ENCODE measurements at places on chromosomes 3 and 15.

- DNase-seq, result no peak
These were observed 344.7 kb upstream of the RBMS3 start for GRCh38 chr3:28936154-28936553.

DNA sequence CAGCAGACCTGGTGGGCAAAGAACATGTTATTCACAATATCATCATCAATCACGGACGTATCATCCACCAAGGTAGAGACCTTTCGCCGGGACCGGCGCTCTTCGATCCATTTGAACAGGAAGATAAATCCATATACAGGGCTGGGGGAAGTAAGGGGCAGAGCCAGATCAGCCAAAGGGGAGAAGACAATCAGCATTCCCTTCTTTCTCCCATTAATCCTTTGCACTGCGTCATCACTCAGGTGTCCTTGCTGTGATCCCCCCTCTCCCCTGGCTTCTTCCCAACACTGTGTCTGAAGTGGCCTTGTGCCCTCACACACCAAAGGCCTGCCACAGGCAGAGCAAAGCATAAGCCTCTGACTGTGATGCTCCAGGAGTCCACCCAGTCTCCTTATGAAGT is 36.4 kb downstream of the SEMA3G start:
- DNase-seq, result no peak

DNA sequence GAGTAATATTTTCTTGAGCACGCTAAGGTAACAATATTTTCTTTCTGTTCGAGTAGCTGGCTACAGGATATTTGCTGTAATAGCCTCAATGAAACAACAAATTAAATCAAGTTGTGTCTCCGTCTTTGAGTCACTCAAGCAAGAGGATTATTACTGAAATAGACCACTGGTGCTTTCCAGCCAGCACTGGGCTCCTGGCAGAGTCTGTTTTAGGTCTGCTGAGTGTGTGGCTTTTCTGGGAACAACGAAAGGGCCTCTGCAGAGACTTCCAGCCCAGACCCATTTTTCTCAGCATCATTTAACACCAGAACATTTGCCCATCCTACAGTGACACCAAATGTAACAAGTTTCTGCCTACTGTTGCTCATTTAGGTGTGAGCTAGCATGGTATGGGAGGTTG is 652.9 kb downstream of the MAGI1 start:
- DNase-seq, result no peak

DNA sequence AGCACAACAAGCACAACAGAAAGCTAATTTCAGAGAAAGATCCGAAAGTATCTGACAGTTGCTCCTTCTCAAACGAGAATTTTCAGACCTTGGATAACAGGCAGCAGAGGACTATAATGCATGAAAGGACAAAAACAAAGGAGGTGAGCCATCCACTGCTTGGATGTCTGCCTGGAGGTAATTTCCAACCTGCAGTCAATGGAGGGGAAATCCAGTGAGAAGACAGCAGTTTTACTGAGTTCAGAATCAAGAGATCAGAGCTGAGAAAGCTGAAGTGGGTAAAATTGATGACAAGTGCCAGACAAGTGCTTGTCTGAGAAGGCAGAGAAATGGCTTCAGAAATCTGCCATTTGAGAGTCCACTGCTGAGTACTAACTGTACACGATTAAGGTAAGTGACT is 22.1 kb downstream of the UBE3A start:
- no peak for DNase-seq

DNA sequence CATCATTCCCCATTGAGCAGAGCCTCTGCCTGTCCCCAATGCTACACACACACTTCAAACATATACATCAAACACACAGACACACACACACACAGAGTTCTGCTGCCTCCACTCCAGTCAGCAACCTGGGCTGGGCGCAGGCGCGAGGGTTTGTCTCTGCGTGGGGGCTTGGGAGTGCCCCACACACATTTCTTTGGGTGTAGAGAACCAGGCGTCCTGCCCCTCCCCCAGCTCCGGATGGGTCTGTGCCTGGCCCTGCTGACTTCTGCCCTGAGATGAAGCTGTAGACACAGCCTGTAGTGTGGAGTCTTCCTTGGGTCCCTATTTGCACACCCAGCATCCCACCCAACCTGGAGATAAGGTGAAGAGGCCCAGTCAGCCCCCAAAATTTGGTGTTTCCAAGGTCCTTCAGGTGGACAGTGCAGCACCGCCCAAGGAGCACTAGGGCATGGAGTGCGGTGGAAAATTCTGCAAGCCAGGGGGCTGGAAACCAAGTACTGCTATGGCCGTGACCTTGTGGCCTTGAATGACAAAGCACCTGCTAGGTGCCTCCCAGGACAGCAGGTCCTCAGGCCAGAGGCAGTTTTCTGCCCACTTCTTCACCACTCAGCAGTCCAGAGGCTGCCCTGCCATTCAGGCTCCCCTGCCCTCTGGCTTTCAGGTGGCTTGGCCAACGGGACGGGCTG is 26.8 kb downstream of the FBXW12 start:
- DNase-seq, result no peak

DNA sequence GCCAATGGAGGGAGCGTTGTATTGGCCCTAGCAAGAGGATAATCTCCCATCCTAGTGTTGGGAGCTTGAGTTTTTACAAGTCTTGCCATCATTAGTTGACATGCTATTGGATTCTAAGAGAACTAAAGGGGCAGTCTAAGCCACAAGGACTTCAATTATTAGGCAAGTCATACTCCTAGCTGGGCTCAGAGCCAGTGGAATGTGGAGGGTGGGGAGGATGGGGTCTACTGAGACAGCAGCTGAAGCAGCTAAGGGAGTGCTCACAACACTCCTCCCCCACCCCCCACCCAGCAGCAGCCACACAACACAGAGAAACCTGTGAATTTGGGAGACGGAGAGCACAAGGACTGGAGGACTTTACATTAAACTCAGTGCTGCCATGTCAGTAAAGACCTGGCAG is 27.9 kb downstream of the FRG2C start:
- no peak for DNase-seq

DNA sequence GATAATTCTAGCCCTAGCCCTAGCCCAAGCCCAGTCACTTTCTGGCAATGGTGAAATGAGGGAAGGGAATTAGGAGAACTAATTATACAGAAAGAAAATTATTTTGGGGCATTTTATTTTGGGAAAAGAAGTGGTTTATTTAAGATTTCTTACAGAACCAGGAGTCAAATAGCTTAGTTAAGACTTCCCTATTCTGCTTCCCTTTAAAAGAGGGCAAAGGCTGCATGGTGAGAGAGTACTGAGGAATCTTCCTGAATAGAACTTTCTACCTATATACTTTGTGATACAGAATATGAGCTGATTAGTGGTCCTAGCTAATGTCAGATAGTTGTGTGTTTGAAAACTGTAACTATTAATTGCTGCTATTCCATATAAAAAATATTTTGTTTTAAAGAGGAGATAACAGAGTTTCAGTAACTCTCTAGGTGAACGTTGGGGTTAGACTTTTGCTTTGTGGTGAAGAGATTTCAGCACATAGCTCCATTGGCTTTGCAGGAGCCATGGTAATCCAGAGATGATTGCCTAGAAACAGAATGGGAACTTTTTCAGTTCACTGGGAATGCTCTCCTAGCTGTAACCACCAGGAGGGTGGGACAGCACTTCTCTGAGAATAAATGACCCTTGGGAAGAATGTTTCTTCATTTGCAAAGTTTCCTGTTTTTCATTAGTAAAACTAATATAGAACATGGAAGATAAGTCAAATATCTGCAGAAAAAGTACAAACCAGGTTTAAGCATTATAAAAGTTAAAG is 5.3 kb upstream of the GCSAM start:
- no peak for DNase-seq

- DNase-seq, result no peak
These were observed 57.1 kb upstream of the FXR1 start for GRCh38 chr3:180855364-180855763.

GRCh38 chr3:51353691-51354090 is 31.4 kb upstream of the MANF start:
- DNase-seq, result no peak
